ENCODE measurements at places on chromosomes 6 and 20. TPM values are rescaled to one million over a fixed set of nuclear protein-coding genes. Genes with fewer than 3 reads are reported as not detected.

NT5E gene
- total RNA-seq, result not detected

DNA sequence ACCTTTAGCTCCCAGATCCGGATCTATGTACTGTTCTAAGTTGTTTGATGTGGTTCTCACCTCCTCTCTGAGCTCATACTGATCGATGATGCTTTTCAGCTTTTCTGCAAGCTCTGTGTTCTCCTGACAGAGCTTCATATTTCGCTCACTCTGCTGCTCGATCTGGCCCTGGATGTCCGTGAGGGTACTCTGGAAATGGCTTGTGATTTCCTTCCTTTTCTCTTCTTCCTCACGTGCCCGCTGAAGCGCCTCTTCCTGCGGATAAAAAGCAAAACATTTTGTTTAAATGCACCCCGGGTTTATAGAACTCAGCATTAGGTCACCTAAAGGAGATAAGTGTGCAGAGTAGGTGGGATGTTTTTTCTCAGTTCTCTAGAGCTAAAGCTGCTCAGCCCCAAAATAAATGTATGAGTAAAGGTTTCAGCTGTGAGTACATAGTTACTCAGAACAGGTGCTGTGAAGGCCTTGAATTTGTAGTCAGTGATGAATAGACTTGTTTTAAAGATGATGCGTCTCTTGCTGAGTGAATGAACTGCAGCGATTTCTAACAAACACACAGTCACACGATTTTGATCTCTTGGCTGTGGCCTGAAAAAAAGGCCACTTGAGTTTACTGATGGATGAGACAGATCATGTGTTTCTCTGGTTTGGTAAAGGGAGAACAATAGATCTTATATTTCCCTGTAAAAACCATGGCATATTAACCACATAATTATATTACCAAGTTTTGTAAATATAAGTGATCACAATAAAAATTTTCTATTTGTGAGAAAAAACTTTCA, 29.1 kb downstream of the TXLNB start:
- DNase-seq, result no peak

DNA sequence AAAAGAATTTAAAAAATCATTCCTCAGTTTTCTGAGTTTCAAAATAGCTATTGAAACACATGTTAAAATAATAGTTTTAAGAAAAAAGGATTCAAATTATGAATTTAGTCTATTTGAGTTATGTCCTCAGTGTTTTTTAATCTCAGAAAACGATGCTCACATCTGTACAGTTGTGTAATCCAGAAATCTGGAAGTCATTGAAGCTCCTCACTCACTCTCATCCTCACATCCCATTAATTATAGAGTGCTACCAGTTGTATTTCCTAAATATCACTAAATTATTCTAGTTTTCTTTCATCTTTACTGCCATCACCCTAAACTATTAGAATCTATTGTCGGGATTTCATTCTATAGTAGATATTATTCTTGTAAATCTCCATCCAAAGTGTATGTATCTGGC, 234.7 kb upstream of the RIMS1 start:
- DNase-seq, result no peak

DNA sequence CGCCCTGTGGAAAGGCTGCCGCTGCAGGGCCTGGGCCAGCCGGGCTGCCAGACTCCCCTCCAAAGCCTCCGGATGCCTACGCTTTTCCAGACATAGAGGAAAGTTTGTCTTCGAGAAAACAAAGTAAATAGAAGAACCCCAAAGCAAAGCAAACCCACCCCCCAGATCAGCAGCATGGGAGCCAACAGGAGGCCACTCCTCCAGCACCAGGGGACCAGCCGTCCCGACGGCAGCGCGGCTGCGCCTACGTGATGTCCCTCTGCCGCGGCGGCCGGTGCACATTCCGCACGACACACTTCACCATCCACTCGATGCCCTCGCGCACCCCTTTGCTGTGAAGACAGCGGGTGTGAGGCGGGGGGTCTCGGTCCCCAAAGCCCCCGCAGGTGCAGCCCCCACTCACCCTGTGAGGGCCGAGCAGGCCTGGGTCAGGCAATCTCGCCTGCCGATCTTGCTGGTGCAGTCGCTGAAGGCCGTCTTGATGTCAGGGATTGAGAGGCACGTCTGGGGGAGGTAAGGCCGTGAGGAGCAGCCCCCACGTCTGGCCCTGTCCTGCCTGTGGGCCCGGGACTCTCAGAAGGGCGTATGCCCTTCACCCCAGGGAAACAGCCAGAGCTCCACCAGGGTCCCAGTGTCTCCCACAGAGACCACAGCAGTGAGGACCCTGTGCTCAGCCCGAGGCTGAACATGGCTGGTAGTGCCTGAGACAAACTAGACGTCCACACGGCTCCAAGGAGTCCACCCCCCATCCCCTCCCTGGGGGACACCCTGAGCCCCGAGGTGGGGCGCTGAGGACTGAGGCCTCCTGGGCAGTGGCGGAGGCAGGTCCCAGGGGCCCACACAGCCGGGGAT, 4.0 kb downstream of the TNFRSF6B start:
- DNase-seq, result no peak

DNA sequence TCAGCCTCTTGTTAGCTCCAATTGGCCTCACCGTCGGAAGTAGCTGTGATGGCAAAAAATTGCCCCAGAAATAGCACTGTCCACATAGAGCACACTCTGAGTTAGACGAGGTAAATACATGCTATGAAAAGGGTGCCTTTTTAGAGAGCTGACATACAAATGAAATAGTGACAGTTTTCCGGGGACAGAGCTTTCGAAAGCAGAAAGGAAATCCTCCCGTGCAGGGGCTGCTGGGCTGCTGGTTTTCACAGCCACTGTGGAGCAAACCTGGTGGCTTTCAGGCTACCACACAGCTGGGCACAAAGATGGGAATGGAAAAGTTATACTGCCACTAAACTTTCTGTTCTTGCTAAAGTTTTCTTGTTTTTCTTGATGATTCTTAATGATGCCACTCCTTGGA, 8.3 kb downstream of the SLPI start:
- DNase-seq, result no peak

Measured in natural killer cell (primary cell).